ENCODE measurements at places on chromosomes 1 and 21.

GRCh38 chr1:77697441-77697840, 15.0 kb upstream of the ZZZ3 start:
- DNase-seq: no peak

DNA sequence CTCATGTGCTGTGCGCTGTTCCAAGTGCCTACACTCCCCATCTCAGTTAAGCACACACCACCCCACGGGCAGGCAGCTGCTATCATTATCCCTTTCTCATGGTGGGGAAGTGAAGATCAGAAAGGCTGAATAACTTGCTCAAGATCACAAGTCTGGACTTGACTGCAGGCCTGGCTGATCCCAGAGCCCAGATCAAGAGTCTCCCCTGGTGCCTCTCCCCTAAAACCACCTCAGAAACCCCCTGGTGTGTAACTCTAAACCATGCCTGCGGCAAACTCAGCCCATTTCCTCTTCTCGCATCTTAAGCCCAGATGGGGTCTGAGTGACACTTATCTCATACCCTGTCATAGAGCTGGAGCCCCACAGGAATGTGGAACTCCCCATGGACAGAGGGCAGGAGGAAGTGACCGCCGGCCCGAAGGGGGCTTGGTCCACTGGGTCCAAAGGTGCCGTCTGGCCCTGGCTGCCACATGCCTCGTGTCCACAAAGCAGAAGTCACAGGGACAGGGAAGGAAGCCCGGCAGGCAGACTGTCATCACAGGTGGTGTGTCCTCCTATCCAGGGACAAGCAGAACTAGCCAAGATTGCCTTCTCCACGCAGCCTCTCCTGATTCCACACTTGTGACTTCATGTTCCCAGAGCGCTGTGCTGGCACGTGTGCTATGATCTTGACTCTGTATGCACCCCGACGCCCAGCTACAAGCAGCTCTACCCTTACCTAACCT, 92.1 kb downstream of the SYF2 start:
- DNase-seq: no peak

- DNase-seq: no peak
These were observed 50.4 kb downstream of the KIF21B start for GRCh38 chr1:200972985-200973742.

GRCh38 chr1:71839876-71840275, 442.5 kb downstream of the NEGR1 start:
- no peak for DNase-seq

GRCh38 chr1:248923352-248924338, 17.6 kb downstream of the PGBD2 start:
- DNase-seq: no peak

- no peak for DNase-seq
These were observed 40.3 kb downstream of the DIRAS3 start for GRCh38 chr1:68010090-68010489.

DNA sequence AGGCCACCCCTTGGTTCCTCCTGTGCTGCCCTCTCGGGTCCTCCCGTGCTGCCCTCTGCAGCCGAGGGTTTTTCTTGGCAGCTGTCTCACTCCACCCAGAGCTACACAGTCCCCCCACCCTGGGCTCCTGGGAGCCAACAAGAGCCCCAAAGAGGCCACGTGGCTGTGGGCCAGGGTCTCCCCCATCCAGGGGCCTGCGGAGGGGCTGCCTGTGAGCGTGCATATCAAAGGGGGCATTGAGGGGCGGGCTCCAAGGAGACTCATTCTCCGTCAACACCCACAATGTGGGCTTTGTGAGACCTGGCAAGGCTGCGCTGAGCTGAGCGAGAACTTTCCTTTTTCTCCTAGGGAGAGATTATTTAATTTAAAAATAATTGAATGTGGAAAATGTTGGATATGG, 108.7 kb upstream of the ARHGEF16 start:
- no peak for DNase-seq

- DNase-seq: no peak
These were observed 78.1 kb downstream of the PCBP3 start for GRCh38 chr21:45721671-45722070.

DNA sequence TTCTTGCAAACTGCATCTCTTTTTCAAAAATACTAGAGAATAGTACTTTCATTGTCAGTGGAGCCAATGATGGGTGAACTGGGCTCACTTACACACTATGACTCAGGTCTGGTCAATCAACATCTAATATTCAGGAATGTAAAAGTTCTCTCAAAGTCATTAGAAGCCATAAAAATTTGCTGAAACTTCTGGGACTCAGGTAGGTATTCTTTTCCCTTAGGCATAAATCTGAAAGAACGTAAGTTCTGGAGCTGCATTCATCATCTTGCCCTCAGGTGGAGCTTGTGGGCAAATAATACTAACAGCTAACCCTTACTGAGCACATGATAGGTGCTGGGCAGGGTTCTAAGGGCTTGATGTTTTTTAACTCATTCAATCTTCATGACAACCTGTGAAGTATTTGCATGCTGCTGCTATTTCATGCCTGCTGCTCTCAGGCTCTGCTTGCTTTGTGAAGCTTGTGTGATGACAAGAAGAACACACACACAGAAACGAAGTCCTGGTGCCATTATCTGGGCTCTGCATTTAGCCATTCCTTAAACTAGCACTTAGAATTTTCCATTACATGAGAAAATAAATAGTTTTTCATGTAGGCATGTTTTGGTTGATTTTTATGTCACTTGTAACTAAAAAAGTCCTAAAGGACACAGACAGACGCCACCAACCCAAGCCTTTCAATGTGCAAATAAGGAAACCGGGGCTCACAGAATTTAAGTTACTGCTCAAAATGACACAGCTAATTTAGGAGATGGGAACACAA, 394.2 kb upstream of the LYPLAL1 start:
- DNase-seq: no peak

DNA sequence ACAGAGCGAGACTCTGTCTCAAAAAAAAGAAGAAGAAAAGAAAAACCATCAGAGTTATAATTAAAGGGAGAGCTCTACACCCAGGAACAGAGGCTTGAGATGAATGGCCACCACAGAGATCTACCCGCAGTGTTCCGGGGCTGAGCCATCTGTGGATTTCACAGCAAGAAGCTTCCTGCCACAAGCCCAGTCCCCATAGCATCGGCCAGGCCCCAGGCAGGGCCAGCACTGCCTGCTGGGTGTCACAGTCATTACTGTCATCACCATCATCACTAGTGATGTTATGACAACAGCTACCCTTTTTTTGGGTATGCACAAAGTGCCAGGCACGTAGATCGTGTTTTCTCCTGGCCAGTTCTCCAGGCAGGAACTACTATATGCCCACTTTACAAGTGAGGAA, 111.6 kb upstream of the VAMP3 start:
- DNase-seq: no peak

DNA sequence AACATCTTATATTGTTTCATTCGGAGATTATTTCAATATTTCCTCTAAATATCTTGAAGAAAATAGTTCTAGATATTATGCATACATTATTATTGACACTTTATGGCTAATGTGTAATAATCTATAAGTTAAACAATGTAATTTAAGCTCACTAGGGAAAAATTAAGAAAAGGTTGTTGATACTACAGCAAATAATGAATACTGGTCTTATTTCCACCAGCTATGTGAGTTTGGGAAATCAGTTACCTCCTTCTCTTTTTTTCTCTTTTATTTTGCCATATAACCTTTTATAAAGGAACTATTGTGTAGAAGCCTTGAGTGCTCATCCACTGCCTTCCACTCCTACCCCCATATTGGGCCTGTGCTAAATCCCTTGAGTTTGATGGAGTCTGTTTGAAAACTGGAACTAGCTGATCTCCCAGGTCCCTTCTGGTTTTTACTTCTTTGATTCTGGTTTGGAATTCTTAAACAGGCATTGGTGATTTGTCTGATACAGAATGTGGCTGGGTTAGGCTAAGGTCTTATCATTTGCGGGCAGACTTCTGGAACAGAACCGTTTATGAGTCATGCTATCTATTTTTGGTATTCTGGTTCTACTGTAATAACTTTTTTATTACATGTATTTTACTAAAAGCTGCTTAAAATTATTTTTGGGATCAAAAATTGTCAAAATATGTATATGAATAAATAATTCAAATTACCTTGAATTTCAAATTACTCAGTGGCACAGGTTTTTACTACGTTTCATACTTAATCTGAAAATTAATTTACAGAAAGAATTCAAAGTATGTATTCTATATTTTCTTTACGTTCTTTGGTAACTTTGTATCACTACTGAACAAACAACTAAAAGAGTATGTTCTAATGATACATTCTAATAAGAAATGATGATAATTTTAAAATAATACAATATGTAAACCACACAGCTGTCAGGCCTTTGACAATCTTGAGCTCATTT, 5.0 kb upstream of the CDC14A start:
- no peak for DNase-seq

DNA sequence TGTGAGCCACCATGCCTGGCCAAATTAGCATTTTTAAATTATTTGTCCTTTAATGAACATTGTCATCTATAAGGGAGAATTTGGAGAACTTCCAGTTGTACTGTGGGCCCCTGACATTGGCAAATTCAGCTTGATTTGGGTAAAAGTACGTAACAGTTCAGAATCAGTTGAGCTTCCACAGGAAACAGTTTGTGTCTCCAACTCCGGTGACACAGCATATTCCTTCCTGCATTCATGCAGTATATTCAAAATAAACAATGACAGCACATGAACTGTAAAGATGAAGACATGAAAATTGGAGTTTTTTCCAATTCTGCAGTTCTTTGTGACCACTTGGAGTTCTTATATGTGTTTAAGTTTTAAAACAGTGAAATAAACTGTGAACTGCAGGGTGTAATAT, 28.2 kb downstream of the RNF220 start:
- DNase-seq: no peak

DNA sequence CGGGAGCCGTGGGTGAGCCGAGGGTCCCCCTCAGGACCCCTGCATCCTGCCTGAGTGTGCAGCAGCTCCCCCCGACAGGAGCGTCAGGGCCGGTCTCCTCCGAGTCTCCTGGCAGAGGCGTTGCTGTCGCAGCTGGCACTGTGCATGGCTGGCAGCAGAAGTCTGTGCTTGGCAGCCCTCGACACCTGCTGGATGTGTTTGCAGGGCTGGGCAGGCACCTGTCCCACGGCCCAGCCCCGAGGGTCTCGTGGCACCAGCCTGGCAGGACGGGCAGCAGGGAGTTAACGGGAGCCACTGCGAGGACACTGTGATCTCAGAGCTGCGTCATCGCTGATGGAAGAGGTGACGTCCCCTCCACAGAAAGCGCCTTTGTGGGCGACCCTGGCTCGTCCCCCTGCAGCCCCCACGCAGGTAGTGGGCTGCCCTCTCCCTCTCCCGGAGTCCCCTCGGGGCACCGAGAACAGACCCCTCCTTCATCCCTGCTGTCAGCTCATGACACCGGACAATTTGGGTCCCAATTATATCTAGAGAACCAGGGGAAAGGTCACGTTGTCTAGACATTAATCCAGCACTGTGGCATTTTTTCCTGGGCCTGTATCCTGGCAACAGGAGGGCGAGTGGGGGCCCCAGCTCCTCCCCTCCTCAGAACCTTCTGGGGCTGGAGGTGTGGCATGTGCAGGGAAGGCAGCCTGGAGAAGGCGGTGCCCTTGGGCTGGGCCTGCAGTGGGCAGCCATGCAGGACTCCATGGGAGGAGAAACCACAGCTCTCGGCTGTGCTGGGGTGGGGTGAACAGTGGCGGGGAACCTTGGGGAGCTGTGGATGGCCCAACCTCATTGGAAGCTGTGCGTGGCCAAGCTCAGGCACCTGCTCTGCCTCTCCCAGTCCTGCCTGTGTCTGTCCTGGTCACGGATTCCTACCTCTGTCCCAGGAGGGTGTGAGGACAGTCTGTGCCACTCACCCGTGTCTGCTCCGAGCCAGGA, 15.4 kb downstream of the COL18A1 start:
- DNase-seq: no peak

DNA sequence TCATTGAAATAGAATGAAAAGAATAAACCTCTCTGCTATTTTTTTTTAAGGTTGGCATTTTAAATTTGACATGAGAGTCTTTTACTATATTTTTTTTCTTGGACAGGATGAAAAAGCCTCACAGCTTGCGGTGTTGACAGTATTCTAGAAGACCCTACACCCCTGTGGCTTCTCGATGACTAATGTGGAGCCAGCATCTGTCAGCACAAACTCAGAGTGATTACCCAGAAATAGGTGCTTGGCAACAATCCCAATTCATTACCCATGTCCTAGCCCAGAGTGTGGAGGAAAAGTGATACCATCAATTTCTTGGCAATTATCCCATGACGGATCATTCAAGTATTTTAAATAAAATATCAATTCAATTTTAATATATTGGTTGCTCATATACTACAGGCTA, 186.8 kb upstream of the MAP1LC3C start:
- DNase-seq: no peak

DNA sequence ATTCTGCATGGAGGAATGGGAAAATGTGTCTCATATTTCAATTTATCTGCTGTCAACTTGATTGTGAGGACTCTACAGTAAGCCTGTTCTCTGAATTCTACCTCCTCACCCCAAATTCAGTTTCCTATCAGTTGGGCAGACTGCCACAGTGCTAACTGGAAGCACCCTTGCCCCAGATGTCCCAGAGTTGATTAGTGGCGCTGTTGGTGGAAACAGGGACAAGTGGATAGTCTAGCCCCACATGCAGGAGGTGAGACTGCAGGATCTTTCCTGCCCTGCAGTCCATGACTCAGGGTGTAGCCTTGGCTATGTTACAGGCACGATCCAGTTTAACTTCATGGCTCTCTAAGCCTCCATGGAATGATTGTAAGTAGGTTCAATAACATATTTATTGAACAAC, 22.1 kb downstream of the ADAM30 start:
- DNase-seq: no peak

DNA sequence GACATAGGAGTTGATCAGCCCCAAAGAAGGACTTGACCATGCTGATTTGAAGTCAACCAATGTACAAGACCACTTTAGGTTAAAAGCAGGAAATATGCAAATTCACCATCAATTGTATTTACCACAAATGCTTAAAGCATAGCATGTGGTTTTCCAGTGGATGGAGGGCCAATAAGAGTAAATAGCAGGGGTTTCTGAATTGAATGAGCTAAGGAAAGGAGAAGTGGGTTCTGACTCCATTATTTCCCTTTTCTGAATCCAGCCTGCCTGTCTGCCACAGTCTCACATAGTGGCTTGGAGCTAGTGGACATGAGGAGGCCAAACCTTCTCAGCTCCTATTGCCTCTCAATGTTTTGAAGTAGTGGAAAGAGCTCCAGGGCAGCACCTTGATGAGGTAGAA, 7.2 kb upstream of the TNFSF18 start:
- DNase-seq: no peak

DNA sequence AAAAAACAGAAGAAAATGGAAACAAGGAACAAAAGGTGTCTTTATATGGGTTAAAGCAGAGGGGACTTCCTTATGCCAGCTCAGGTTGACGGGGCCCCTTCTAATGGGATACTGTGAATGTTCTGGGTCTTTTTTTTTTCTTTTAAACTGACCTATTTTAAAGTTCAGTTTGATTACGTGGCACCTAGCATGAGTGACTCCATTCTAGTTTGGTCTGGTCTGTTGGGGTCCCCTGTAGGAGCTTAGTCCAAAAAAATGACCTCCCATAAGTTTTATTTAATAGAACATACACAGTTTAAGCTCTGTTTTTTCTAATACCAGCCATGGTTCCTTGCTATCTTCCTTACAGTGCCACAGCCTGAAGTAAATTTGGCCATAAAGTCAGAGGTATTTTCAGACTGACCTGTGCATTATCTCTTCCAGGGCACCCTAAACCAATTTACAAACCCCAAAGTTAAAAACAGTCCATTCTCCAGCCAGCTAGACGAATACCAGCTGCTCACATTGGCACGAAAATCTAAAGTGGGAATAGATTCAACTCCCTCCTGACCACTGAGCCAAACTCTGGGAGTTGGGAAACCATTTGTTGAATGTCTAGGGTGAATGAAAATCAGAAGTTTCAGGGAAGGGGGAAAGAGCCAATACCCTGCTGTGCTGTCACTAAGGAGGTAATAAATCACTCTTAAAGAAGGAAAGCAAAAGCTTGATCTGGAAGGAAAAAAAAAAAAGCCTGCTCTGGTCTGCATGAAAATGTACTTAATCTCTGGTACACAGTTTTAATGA, 42.4 kb downstream of the AKNAD1 start:
- DNase-seq: no peak
